ENCODE measurements at places on chromosomes 3 and 15. TPM values are rescaled to one million over a fixed set of nuclear protein-coding genes. Genes with fewer than 3 reads are reported as not detected.

GRCh38 chr3:72258361-72259141, 473.6 kb upstream of the PROK2 start:
- H3K36me3 ChIP-seq = no peaks in the 10 kb centered on the region
- H3K27ac ChIP-seq = no peak overlapping the region
- H3K4me1 ChIP-seq = peaks cover 29% of the 10 kb centered on the region
- no peaks in the 10 kb centered on the region for H3K27me3 ChIP-seq

DNA sequence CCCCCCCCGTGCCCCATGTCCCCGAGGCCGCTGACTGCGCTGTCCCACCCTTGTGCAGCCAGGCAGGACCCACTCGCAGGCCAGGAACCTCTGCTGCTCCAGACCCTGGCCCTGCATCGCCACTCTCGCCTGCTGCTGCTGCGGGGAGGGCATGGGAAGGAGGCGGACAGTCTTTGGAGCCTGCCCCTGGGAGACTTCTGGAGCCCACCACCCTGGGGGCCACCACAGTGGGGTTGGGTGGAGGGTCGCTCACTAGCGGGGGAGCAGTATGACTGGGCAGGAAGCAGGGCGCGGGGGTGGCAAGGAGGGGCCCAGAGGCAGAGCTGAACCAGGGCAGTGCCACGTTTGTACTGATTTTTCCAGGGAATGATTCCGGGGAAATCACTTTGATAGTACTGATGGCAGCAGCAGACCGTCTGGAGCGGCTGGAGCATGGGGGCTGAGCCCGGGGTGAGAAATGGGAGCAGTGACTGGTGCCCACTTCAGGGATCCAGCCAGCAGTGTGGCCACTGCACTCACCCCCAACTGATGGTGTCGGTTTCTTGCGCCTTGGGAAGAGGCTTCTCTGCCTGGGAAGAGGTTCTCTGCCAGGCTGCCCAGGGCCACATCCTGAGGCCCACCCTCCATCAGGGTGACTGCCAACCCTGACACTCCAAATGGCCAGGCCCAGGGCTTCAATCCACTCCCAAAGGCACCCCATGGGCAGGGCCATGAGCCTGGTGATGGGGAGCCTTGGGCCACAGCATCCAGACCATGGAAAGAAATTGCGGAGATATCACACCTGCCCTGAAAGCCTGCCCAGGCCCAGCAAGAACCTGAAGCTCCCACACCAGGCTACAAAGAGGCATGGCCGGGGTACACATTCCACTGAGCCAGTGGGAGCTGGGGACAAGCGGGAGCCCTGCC, 53.7 kb downstream of the LSAMP start:
- no peaks in the 10 kb centered on the region for H3K36me3 ChIP-seq
- DNase-seq = no peak
- no peaks in the 10 kb centered on the region for H3K27me3 ChIP-seq
- H3K4me1 ChIP-seq = no peaks in the 10 kb centered on the region
- H3K4me3 ChIP-seq = no peak overlapping the region

DNA sequence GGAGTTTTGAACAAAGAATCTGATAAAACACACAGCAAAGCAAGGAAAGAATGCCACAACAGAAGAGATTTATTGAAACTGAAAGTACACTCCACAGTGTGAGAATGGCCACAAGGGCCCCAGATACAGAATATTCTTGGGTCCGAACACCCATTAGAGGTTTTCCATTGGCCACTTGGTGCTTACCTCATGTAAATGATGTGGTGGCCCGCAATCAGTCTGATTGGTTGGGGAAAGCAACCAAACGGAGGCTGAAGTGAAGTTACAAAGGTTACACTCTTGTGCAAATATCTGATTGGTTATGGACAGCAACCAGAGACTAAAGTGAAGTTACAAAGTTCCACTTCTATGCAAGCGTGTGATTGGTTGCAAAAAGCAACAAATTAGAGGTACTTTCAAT, 20.4 kb downstream of the NSUN3 start:
- no peaks in the 10 kb centered on the region for H3K4me1 ChIP-seq
- DNase-seq = no peak
- H3K4me3 ChIP-seq = no peak overlapping the region
- no peaks in the 10 kb centered on the region for H3K27me3 ChIP-seq
- H3K36me3 ChIP-seq = peaks cover 10% of the 10 kb centered on the region
- no peak overlapping the region for H3K27ac ChIP-seq

DNA sequence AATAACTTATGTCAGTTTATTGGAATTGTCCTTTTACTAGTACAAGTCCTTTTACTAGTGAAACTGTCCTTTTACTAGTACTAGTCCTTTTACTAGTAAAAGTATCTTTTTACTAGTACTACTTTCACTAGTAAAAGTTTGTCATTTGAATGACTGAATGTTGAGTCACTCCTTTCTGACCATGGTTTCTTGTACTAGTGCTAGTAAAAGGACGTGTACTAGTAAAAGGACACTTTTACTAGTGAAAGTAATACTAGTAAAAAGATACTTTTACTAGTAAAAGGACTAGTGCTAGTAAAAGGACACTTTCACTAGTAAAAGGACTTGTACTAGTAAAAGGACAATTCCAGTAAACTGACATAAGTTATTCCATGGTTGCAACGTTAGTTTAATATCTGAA, 96.3 kb downstream of the ZMAT3 start:
- H3K36me3 ChIP-seq = no peaks in the 10 kb centered on the region
- H3K27me3 ChIP-seq = no peaks in the 10 kb centered on the region
- H3K27ac ChIP-seq = no peak overlapping the region
- no peak overlapping the region for H3K4me3 ChIP-seq

DNA sequence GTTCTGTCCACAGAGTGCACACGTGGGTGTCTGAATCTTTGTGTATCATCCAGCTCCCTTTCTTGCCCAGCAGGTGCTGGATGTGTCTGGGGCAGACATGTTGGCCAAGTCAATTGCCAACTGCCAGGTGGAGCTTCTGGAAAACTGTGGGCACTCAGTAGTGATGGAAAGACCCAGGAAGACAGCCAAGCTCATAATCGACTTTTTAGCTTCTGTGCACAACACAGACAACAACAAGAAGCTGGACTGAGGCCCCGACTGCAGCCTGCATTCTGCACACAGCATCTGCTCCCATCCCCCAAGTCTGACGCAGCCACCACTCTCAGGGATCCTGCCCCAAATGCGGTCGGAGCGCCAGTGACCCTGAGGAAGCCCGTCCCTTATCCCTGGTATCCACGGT, 12.5 kb upstream of the RPP14 start:
- no peaks in the 10 kb centered on the region for H3K36me3 ChIP-seq
- no peak overlapping the region for H3K27ac ChIP-seq
- no peak for DNase-seq
- H3K27me3 ChIP-seq = peaks cover under 1% of the 10 kb centered on the region
- no peak overlapping the region for H3K4me3 ChIP-seq

DNA sequence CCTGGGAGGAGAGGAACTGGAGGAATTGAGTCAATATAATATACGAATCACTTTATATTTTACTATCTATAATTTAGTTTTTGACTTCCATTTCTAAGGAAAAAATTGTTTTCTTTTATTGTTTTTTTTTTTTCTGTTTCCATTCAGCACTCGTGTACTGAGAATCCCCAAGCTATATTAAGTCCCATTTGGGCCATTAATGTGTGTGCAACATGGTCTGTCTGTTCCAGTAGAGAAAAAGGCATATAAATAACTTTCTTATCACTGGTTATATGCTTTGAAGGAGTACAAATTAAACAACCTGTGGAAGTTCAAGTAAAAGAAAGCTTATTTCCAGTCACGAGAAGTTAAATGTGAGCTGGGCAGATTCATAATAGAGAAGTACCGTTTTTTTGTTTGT, 498.9 kb upstream of the TPRG1 start:
- no peak overlapping the region for H3K27ac ChIP-seq
- no peaks in the 10 kb centered on the region for H3K27me3 ChIP-seq
- H3K36me3 ChIP-seq = no peaks in the 10 kb centered on the region
- no peak for DNase-seq
- H3K4me1 ChIP-seq = peaks cover 4% of the 10 kb centered on the region

GRCh38 chr3:24389108-24390090, 105.3 kb downstream of the THRB start:
- H3K36me3 ChIP-seq = no peaks in the 10 kb centered on the region
- H3K27ac ChIP-seq = no peak overlapping the region
- H3K4me3 ChIP-seq = no peak overlapping the region
- peaks cover 34% of the 10 kb centered on the region for H3K4me1 ChIP-seq
- DNase-seq = peak; percentile 57

DNA sequence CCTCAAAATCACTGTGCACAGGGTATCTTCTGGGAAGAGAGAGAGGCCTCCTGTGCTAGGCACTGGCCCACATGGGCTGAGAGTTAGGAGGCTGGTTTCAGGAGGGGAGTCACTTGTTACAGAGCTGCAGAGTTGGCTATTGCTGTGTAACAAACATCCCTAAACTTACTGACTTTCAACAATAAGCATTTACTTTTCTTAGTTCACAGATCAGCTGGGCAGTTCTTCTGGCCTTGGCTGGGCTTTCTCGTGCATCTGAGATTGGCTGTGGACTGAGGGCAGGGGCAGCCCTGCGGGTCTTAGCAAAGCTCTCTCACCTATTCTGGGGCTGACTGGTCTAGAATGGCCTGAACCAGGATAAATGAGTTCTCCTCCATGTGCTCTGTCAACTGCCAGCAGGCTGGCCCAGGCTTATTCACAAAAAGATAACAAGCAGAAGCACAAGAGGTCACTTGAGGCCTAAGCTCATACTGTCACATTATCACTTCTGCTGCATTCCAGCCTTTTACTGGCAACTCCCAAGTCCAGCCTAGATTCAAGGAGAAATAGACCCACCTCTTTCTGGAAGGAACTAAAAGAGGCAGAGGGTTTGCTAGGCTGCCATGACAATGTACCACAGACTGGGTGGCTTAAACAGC, 17.2 kb upstream of the RBSN start:
- no peak overlapping the region for H3K27ac ChIP-seq
- no peaks in the 10 kb centered on the region for H3K36me3 ChIP-seq
- H3K27me3 ChIP-seq = no peaks in the 10 kb centered on the region
- DNase-seq = no peak
- H3K4me1 ChIP-seq = no peaks in the 10 kb centered on the region

DNA sequence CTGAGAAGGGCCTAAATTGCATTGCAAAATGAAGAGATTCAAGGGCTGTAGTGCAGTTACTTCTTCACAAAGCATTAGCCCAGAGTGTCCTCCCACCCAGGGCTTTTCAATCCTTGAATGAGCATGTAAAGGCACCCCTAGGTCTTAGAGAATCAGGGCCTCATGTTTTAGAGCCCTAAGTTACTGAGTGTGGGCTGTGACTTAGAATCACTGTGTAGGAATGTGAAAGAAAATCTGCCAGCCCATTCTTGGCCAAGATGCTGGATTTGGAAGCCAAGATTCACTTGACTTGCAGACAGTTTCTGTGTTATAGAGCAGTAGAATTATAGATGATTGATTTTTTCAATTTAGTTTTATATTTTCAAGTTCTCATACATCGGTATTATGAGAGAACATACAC, 153.2 kb downstream of the MYRIP start:
- no peaks in the 10 kb centered on the region for H3K27me3 ChIP-seq
- DNase-seq = no peak
- no peak overlapping the region for H3K4me3 ChIP-seq
- H3K4me1 ChIP-seq = no peaks in the 10 kb centered on the region

CPN2 gene
- total RNA-seq = not detected

GRCh38 chr3:115692887-115693524, 69.7 kb downstream of the GAP43 start:
- H3K36me3 ChIP-seq = no peaks in the 10 kb centered on the region
- no peaks in the 10 kb centered on the region for H3K4me1 ChIP-seq
- no peak overlapping the region for H3K4me3 ChIP-seq
- no peaks in the 10 kb centered on the region for H3K27me3 ChIP-seq

ROBO2 gene
- total RNA-seq = 72.4 TPM

CPNE9 gene
- total RNA-seq = not detected

DNA sequence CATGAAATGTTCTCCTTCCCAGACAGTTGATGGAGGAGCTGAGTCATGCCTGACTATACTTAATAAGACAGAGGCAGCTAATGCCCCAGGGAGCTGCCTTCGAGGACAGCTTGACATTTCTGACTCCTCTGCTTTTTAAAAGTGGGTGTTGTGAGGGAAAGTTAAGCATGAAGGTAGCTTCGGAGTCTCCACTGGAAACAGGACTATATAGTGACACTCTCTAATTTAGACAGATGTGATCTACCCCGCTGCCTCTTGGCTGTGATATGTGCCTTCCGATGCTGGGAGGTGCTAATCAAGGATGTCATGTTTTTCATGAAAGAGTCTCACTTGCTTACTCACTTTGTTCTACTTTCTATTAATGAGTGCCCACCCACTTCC, 72.7 kb downstream of the IL1RAP start:
- no peak overlapping the region for H3K27ac ChIP-seq
- H3K27me3 ChIP-seq = no peaks in the 10 kb centered on the region
- no peak overlapping the region for H3K4me3 ChIP-seq
- H3K4me1 ChIP-seq = peaks cover 6% of the 10 kb centered on the region
- no peak for DNase-seq

CAMKV gene
- total RNA-seq = not detected

DNA sequence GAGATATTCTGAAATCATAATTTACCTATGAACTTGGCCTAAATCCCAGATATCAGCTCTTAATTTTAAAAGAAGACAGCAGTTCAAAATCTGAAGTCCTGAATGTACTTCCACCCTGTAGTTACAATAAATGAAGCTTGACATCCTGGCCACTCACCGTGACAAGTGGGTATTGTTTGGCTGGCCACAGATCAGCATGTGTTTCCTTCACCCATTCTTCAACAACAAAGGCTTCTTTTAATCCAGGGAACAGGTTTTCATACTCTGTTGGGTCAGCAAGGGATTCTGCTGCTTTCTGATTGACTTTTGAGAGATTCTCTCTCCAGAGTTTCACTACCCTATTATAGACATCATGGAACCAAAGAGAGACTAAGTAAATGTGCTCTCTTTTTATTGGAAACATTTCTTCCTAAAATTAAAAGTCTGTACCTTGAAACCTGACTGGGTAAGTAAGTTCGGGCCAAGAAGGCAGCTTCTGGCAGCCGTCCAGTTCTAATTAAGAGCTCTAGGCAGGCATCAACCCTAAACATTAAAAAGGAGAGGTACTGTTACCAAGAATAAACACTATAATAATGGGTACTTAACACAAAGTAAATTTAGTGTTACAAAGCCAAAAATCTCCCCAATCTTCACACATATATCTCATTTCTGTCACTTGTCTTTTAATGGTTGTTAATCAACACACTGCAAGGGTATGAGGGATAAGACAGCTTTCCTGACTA, 15.2 kb downstream of the MRPS22 start:
- no peak for DNase-seq
- H3K27me3 ChIP-seq = no peaks in the 10 kb centered on the region
- H3K4me1 ChIP-seq = no peaks in the 10 kb centered on the region

DNA sequence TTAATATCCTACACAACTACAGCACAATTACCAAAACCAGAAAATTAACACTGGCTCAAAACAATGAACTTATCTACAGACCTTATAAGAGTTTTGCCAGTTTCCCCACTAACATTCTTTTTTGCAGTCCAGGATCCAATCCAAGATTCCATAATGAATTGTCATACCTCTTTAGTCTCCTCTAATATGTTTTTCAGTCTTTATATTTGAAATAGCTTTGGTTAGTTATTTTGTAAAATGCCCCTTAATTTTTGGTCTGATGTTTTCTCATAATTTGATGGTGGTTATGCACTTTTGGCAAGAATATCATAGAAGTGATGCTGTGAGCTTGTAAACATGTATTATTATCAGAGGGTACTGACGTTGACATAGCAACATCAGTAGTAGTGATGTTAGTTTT, 124.3 kb downstream of the ISL2 start:
- H3K27me3 ChIP-seq = no peaks in the 10 kb centered on the region
- no peak overlapping the region for H3K27ac ChIP-seq
- no peaks in the 10 kb centered on the region for H3K4me1 ChIP-seq
- no peaks in the 10 kb centered on the region for H3K36me3 ChIP-seq
- DNase-seq = no peak
- H3K4me3 ChIP-seq = no peak overlapping the region

- no peaks in the 10 kb centered on the region for H3K27me3 ChIP-seq
- no peak for DNase-seq
- H3K4me1 ChIP-seq = no peaks in the 10 kb centered on the region
- no peak overlapping the region for H3K4me3 ChIP-seq
- no peak overlapping the region for H3K27ac ChIP-seq
These were observed 256.3 kb upstream of the KCNH8 start for GRCh38 chr3:18892047-18892446.
